Activated CD4-positive, alpha-beta T cell treated with anti-CD3 and anti-CD28 coated beads, Interleukin-2, amount 50 U/mL, for 1 hour (primary cell): ENCODE measurements at places on chromosomes 6 and 20.

DNA sequence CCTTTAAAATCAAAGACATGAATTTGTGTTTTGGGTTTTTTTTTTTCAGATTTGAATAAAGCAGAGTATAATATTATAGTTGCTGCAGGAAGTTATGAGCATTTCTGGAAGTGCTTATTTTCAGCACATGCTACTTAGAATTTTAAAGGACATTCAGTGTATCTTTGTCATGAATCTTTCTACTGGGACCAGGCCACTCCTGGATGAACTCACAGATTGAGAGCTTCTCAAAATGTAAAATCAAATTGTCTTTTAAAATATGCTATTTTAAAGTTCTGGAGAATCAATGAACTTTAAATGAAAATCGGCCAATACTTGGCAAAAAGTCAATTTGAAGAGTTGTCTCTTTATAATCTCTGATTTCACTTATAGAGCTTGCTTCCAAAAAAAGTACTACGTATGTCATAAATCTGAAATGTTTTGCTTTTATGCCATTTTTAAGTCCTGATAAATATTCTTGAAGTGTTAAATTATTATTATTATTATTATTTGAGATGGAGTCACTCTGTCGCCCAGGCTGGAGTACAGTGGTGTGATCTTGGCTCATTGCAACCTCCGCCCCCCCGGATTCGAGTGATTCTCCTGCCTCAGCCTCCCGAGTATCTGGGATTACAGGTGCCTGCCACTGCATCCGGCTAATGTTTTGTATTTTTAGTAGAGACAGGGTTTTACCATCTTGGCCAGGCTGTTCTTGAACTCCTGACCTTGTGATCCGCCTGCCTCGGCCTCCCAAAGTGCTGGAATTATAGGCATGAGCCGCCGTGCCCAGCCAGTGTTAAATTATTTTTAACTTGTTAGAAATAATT is 175.7 kb upstream of the AKAP12 start:
- no peak for DNase-seq

DNA sequence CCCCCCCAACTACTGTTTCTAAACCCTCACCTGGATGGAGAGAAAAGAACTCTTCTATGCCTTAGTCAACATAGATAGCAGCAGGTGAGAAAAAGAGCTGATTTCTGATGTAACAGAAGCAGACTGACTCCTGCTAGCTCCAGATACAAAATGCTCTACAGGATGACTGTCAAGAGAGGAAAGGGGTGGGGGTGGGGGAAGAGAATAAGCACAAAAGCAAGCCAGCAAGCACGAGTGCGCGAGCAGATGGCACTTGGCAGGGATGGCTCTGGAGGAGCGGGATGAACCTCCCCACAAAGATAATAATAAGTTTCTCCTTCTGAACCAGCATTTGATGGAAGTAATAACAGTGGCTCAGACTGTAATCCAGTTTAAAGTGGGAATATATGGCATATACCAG is 45.6 kb upstream of the SPDEF start:
- DNase-seq = no peak

- DNase-seq = no peak
Observed at GRCh38 chr20:33038243-33038642, 6.8 kb downstream of the BPIFB6 start.

- DNase-seq = no peak
Observed at GRCh38 chr6:56729719-56730118, 87.0 kb upstream of the DST start.

DNA sequence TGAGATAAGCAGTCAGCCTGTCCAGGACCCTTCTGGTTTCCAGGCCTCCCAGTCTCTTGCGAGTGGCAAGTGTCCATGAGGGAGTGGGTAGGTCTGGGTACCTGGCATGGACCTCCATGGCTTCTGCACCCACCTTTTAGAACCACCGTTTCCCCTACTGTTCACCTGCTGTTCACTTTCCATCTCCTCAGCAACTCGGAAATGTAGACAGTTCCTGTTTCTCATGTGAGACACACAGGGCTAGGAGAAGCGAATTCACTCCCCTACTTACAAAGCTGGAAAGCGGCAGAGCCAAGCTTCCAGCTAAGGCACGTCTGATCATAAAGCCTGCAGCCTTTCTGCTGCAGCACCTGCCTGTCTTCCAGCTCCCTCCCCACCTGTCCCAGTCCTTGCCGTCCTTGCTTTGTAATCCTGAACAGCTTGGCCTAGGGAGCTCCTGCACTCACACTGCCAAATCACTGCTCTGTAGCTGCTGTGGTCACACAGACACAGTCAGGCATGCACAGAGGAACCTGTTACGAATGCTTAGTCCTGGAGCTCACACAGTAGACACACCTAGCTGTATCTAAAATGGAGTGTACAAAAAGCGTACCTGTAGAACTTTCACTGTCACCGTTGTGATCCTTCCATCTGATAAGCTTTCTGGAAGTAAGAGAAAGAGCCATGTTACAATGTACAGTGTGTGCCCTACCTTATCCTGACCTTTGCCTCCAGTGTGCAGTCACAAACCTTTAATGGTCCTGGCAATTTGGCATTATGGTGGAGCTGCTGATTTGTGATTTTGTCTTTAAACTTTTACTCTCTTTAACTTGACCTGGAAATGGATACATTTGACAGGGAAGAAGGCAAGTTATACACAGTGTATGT is 294.1 kb downstream of the NRN1 start:
- DNase-seq = no peak

GRCh38 chr6:42200035-42200434 is 5.3 kb upstream of the GUCA1B start:
- no peak for DNase-seq

DNA sequence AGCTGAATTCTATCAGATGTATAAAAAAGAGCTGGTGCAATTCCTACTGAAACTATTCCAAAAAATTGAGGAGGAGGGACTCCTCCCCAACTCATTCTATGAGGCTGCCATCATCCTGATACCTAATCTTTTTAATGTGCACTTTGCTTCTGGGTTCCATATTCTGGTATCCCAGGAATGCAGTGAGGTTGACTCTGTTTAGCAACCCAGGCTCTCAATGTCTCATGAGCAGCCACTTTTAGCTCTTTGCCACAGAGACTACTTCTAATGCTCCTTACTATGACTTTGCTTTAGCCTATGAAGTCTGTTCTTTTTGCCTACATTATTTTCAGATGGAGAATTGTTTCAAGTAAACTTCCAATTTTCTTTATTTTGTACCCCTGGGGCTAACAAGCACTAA is 185.5 kb upstream of the NRSN1 start:
- no peak for DNase-seq

GRCh38 chr6:53315086-53315724 is 33.5 kb downstream of the ELOVL5 start:
- DNase-seq = no peak

DNA sequence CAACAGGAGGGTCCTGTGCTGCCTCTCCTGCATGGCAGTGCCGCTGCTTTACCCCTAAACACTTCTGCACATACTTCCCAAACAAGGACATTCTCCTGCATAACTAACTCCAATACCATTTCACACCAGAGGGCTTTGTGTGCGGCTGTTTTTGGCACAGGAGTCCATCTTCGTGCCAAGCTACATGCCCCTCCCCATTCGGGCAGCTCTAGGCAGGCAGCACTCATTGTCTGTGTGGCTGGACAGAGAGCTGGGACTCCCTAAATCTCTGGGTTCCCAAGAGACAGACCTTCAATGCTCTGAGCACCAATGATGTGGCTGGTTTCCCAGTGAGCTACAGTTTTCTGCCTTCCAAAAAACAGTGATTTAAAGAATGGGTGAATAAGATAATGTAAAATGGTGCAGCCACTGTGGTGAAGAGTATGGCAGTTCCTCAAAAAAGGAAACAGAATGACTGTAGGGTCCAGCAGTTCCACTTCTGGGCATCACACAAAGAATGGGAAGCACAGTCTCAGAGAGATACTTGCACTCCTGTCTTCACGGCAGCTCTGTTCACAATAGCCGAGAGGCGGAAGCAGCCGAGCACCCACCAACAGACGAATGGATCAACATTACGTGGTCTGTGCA is 80.3 kb upstream of the DUSP22 start:
- no peak for DNase-seq

GRCh38 chr6:31723245-31723979 is at the start of gene MPIG6B:
Gene MPIG6B, plus strand, starts transcription at chr6:31723373. Its CDS starts 11 bp downstream, at chr6:31723384.
- DNase-seq = no peak

- DNase-seq = no peak
Observed at GRCh38 chr6:1485678-1486077, 96.3 kb downstream of the FOXF2 start.
